ENCODE measurements at places on chromosomes 5 and 9.

- no peak for DNase-seq
These were observed 96.3 kb downstream of the ZNF608 start for GRCh38 chr5:124650147-124650561.

GRCh38 chr5:157130925-157131324 lies 11.7 kb downstream of the MED7 start:
- peak; percentile 83 for DNase-seq

- DNase-seq = no peak
These were observed 92.8 kb downstream of the IQGAP2 start for GRCh38 chr5:76495870-76496269.

DNA sequence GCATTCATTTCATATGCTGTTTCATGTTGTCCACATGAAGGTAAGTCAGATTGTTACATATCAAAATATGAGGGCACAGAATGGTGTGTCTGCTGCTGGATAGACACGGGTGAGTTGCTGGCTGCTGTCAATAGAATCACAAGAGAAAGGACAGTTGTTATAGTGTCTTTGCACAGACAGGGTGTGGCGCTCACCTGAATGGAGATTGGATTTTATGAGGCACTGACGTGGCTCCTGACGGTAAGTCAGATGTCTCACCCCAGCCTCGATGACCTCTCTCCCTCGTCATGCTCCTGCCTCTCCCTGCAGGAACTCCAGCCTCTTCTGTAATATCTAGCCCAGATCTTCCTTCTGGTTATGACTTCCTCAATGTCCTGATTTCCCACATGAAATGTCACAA lies 75.4 kb upstream of the SELENOP start:
- no peak for DNase-seq

- DNase-seq = no peak
These were observed 400.8 kb upstream of the PIK3R1 start for GRCh38 chr5:67814569-67815311.

Data from erythroblast (primary cell).